Fibroblast of lung (primary cell): ENCODE measurements at places on chromosomes 7 and 10.

- no peak for DNase-seq
- H3K4me3 ChIP-seq: no peak overlapping the region
- no peaks in the 10 kb centered on the region for H3K36me3 ChIP-seq
- no peaks in the 10 kb centered on the region for H3K27me3 ChIP-seq
- H3K27ac ChIP-seq: no peak overlapping the region
These were observed 183.4 kb downstream of the GNAI1 start for GRCh38 chr7:80318081-80318480.

GRCh38 chr7:12738665-12739064, 51.2 kb downstream of the ARL4A start:
- H3K36me3 ChIP-seq: no peaks in the 10 kb centered on the region
- no peak overlapping the region for H3K4me3 ChIP-seq
- H3K27me3 ChIP-seq: no peaks in the 10 kb centered on the region

DNA sequence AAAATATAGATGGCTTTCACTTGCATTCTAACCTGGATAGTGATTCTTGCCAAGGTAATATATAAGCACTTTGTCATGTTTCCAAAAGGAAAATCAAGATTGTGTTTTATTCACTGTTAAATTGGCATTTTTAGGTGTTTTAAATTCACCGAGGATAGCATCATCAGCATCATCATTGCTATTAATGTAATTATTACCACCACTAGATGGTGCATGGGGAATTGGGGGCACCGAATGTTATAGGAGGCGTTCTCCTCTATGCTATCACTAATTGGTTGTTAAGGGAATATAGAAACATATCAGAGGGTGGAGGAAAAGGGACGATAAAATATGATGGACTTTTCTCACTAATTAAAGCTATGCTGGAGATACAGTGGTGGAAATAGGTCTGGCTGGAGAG, 95.5 kb downstream of the CELF2 start:
- no peaks in the 10 kb centered on the region for H3K4me1 ChIP-seq
- no peak overlapping the region for H3K27ac ChIP-seq
- H3K27me3 ChIP-seq: no peaks in the 10 kb centered on the region
- DNase-seq: no peak
- no peaks in the 10 kb centered on the region for H3K36me3 ChIP-seq

DNA sequence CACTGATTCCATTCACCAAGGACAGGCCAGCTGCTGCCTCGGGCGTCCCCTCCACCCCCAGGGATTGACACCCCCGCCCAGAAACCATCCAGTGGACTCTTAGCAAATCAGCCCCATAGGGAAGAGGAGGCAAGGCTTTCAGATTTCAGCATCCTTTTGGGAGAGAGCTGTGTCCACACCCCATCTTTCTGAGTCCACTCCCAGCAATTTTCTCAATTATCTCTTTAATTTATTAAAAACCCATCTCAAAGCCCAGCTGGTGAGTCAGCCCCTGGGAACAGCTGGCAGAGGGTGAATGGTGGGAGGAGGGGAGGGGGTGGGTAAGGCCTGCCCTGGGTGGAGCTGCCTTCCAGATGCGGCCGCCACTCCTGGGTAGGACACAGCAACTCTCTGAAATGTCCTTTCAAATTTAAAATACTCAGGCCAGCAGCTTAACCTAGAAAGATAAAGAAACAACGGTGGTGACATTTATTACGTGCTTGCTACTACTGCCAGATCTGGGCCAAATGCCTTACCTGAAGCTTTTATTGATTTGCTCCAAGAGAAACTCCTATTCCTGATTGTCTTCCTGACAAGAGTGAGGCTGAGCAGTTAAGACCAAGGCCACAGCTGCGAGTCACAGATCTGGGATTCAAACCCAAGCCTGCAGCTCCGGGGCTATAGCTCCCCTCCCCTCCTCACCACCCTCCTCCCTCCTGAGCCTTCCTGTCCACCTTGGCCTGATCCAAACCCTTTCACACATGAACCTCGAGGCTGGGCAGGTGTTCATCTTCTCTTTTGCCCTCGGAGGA, 120.4 kb downstream of the RGS10 start:
- no peaks in the 10 kb centered on the region for H3K27me3 ChIP-seq
- no peak overlapping the region for H3K4me3 ChIP-seq
- peaks cover 12% of the 10 kb centered on the region for H3K4me1 ChIP-seq
- DNase-seq: peak; percentile 11
- peak overlapping the region; percentile 49 for H3K27ac ChIP-seq

DNA sequence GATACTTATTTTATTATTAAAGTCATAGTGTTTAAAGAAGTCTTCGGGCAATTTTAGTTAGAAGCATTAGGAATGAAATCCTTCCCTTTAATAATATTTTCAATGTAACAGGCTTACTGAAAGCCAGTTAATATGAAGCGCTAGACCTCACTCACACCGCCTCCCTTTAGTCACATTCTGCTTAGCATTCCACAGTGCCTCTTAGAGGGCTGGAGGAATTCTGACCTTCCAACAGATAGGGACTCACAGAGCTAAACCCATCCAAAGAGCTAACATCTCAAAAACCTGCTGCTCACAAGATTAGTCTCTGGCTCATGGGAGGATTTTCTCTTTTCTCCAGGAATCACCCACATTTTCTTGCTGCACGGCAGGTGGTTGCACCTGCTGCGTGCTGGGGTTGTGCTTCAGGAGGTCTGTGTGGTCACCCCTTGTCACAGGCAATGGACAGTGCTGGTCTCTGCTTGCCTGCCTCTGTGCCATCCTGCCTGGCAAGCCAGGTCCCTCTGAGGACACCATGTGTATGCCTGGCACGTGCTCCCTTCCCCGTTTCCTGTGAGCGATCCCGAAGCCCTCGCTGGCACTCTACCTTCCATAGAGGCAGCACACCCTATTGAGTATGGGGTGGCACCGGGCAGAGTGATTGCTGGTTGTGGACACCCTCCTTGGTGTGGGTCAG, 91.8 kb downstream of the KLF6 start:
- no peak overlapping the region for H3K4me3 ChIP-seq
- DNase-seq: peak; percentile 22
- H3K27ac ChIP-seq: no peak overlapping the region
- H3K27me3 ChIP-seq: peaks cover 2% of the 10 kb centered on the region
- no peaks in the 10 kb centered on the region for H3K4me1 ChIP-seq

GRCh38 chr10:95795602-95796001, 39.6 kb downstream of the ENTPD1 start:
- H3K27ac ChIP-seq: no peak overlapping the region
- no peak for DNase-seq
- no peaks in the 10 kb centered on the region for H3K27me3 ChIP-seq
- H3K4me1 ChIP-seq: no peaks in the 10 kb centered on the region
- no peaks in the 10 kb centered on the region for H3K36me3 ChIP-seq
- no peak overlapping the region for H3K4me3 ChIP-seq

- no peak overlapping the region for H3K27ac ChIP-seq
- H3K4me3 ChIP-seq: no peak overlapping the region
- no peaks in the 10 kb centered on the region for H3K4me1 ChIP-seq
- no peaks in the 10 kb centered on the region for H3K36me3 ChIP-seq
- DNase-seq: no peak
These were observed 123.1 kb downstream of the MBL2 start for GRCh38 chr10:52649511-52649910.

GRCh38 chr7:141842904-141843303, 1.6 kb upstream of the PRSS37 start:
- no peaks in the 10 kb centered on the region for H3K4me1 ChIP-seq
- no peak overlapping the region for H3K27ac ChIP-seq
- no peaks in the 10 kb centered on the region for H3K36me3 ChIP-seq
- no peak overlapping the region for H3K4me3 ChIP-seq
- DNase-seq: no peak
- no peaks in the 10 kb centered on the region for H3K27me3 ChIP-seq

- H3K36me3 ChIP-seq: no peaks in the 10 kb centered on the region
- no peaks in the 10 kb centered on the region for H3K27me3 ChIP-seq
- no peak overlapping the region for H3K27ac ChIP-seq
- H3K4me3 ChIP-seq: no peak overlapping the region
These were observed 14.6 kb downstream of the SFRP4 start for GRCh38 chr7:37901890-37902524.

DNA sequence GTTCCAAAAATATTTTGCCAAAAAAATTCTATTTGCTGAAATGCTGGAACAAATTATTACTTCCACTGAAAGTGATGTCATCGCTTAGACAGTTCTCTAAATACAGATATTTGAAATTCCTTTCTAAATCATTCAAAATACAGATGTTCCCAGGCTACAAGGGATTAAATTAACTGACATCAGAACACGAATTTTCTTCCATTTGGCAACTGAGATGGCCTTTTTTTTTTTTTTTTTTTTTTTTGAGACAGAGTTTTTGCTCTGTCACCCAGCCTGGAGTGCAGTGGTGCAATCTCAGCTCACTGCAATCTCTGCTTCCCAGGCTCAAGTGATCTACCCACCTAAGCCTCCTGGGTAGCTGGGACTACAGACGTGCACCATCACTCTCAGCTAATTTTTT, 57.0 kb downstream of the P4HA1 start:
- no peaks in the 10 kb centered on the region for H3K4me1 ChIP-seq
- peak overlapping the region; percentile 63 for H3K27ac ChIP-seq
- no peaks in the 10 kb centered on the region for H3K36me3 ChIP-seq
- H3K27me3 ChIP-seq: no peaks in the 10 kb centered on the region
- DNase-seq: peak; percentile 48
- no peak overlapping the region for H3K4me3 ChIP-seq
